HT1080 (cell line): ENCODE measurements at places on chromosomes 12 and 14. TPM values are rescaled to one million over a fixed set of nuclear protein-coding genes. Genes with fewer than 3 reads are reported as not detected.

The SLC6A13 gene
- total RNA-seq: 0.20 TPM in 1 of 2 replicates, not detected in the other

The STON2 gene
- 6.9 and 7.6 TPM in 2 replicates for total RNA-seq

The KLRG1 gene
- total RNA-seq: 2.3 and 5.1 TPM in 2 replicates

The FGD6 gene
- total RNA-seq: 7.2 and 9.4 TPM in 2 replicates

The BDKRB2 gene
- 0.03 TPM in 1 of 2 replicates, not detected in the other for total RNA-seq

The DNAJC22 gene
- 8.3 and 9.1 TPM in 2 replicates for total RNA-seq
